ENCODE measurements at places on chromosomes 2 and 18. TPM values are rescaled to one million over a fixed set of nuclear protein-coding genes. Genes with fewer than 3 reads are reported as not detected.

C2orf66 gene
- 0.14 TPM for total RNA-seq

GALNT5 gene
- 0.09 TPM for total RNA-seq

RBM43 gene
- 2.0 TPM for total RNA-seq

NMUR1 gene
- total RNA-seq = 0.05 TPM

- DNase-seq = peak; percentile 98
Observed at GRCh38 chr2:161077367-161078210, 82.6 kb upstream of the TANK start.
